ENCODE measurements at places on chromosomes 5 and 9.
A peak's percentile ranks its signal among the peaks of the same experiment; 100 is the strongest.

DNA sequence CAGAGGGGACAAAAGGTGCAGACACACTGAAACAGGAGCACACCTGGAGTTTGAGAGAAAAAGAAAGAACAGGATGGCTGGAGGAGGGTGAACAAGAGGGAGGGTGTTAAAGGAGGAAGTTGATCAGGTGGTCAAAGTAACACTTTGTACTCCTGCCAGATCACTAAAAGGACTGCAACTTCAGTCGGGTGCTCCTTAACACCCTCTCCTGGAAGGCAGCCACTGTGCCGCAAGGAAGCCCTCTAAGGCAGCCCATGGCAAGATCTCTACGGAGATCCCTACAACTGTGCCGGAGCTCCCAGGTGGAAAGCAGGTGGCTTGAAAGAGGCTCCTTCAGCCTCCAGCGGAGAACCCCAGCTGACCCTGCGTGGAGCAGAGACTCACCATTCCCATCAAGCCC, 124.4 kb upstream of the MSX2 start:
- DNase-seq, result no peak

DNA sequence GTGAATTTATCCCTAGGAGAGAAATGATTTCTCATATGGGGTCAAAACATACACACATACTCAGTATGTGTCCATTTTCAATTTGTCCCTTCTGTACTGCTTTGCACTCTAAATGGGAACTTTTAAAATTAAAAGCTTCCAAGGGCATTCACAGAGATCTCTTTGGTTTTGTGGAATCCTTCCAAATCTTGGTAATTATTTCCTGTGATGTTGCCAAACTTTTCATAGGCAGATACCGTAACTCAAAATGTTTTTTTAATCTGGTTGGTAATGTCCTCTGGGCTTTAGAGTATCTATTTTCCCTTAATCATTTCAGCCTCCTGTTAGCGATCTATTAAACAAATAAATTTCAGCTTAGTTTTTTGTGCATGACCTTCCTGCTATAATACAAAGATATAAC, 282.4 kb downstream of the ARHGEF28 start:
- no peak for DNase-seq

- DNase-seq, result peak; percentile 38
These were observed 76.7 kb downstream of the GRAMD2B start for GRCh38 chr5:126499853-126500342.

DNA sequence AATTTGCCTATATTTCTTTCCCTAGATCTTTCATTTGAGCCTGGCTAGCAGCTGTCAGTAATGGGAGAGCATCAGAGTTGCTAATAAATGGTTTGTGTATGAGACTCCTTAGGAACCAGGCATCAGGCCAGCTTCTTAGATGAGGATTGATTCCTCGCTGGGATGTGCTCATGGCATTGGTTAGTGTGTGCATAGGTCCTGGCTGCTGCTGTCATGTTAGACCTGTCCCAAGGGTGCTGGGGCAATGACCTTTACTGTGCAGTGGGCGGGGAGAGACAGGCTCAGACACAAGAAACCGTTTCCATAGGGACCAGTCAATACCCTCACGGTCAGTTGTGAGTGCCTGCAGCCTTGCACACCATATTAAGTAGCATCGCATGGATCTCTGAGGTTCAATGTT, 112.3 kb upstream of the NR3C1 start:
- no peak for DNase-seq

DNA sequence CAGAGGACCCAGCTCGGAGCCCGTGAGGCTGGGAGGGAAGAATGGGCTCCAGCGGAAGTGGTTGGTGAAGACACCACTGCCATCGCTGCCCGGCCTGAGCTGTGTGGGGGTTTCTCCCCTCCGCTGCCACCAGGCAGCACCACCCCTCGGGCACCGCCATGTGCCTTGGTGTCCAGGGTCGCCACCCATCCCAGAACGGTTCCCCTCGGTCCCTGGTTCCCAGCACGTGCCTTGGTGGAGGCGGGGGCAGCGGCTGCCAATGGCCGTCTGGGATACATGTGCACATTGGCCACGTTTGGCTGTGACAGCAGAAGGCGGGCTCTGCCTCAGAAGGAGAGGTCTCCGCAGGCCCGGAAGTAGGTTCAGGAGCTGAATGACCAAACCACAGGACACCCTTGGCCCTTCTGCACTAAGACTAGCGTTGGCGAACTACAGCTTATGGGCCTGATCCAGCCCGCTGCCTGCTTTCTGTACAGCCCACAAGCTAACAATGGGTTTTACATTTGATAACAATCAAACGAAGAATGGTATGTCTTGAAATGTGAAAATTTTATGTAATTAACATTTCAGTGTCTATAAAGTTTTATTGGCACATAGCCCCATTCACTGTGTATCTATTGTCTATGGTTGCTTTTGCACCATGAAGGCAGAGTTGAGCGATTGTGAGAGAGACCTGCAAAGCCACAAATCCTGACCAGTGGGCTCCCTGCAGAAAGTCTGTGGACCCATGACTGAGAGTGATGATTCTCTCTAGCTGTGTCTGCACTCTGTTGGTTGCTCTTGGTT, 91.7 kb upstream of the RAPGEF1 start:
- no peak for DNase-seq

DNA sequence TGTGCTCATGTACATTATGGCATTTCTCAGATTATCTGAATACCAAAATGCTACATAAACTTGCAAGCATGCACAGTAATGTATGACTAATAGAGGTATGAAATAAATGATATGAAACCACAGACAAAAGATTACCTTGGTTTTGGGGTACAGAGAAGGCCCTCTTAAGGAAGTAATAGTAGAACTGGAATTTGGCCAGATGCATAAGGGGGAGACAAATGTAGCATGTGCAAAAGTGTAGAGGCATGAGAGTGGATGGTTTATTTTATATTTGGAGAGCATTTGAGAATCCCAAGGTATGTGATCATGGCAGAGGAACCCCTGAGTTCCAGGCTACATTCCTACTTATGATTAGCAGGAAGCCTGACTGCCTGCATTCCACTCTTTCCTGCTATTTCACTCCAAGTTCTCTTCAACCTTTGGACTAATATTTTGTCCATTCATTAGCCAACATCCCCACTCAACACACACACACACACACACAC, 74.2 kb downstream of the MAMDC2 start:
- no peak for DNase-seq

GRCh38 chr5:41918105-41918504, 7.0 kb upstream of the FBXO4 start:
- DNase-seq, result no peak

- DNase-seq, result no peak
These were observed 113.4 kb downstream of the EHMT1 start for GRCh38 chr9:137731947-137732813.

DNA sequence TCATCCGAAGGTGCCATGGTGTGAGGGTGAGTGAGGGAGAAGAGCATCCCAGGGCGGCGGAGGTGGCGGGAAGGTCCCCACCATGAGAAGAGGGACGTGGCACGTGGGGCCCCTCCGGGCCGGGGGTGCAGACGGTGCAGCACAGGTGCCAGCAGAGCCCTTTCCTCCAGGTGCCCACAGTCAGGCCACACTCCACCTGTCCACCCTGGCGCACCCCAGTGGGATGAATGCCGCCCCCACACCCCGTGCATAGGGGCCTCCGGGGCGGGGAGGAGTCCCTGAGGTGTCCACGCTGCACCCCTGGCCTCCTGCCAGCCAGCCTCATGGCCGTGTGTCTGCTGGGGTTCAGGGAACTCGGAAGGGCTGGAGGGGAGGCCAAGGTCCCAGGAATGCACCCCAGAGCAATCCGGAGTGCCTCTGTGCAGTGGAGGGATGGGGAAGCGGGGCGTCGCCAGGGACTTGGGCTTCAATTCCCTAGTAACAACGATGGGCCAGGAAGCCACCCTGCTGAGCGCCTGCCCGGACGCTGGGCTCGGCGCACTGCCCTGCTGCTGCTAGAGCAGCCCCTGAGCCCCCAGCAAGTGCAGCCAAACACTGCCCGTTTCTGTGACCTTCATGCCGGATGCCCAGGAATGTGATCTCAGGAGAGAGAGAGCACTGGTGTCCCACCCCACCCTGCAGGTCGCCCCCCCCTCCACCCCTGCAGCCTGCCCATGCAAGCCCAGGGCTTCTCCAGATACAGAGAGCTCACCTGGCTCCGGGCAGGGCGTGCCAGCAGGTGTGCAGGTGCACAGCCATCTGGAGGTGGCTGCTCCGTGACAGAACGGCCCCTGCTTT, 8.8 kb upstream of the NACC2 start:
- no peak for DNase-seq

- DNase-seq, result no peak
These were observed 523.5 kb upstream of the ZNF608 start for GRCh38 chr5:125269926-125270325.

- no peak for DNase-seq
These were observed 117.9 kb downstream of the ANXA1 start for GRCh38 chr9:73269430-73270101.

DNA sequence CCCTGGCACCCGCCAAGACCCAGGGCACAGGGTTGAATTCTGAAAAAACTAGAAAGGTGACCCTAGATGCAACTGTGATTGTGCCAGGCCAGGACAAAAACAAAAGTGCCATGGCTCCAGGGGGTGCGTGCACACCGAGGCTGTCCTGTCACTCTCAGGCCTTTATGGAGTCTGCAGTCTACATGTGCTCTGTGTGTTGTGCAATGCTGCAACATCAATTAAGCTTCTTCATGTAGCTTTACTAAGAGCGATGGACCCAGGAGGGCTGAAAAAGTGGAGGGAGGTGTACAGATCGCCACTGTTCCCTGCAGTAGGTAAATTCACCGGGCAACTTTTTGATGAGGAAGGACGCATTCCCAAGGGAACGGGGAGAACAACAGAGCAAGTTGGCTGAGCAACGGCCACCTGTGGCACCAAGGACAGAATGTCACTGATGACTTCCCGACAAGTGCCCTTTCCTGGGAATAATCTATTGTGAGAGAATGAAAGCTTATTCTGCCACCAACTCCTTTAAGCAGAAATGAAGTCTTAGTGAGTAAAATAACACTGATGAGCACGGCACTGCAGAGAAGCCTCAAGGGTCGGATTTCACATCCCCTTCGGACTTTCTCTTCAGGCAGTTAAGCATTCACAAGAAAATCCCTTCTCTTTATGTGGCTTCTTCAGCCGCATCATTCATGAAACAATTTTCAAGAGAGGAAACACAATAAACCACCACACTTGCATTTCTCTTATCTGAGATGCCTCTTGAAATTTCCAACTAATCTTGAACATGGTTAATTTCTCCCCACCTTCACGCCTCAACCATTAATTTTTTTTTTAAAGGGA, 149.6 kb downstream of the DROSHA start:
- no peak for DNase-seq

- no peak for DNase-seq
These were observed 67.5 kb downstream of the ZCCHC7 start for GRCh38 chr9:37187713-37188439.

DNA sequence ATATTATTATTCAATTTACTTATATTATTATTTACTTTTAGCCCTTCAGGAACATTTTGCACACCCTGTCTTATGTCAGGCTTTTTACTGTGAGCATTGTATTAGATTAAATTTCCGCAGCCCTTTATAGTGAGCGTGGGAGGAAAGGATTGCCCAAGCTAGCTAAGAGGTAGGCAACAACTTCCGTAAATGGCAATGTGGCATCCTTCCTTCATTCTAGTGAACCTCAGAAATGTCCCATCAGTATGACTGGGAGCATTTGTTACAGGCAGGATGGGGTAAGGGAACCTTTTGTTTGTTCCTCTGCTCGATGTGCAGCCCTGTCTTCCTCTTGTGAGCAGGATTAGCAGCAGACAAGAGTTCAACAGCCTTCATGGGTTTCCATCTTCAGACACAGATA, 6.2 kb upstream of the CD180 start:
- DNase-seq, result no peak

DNA sequence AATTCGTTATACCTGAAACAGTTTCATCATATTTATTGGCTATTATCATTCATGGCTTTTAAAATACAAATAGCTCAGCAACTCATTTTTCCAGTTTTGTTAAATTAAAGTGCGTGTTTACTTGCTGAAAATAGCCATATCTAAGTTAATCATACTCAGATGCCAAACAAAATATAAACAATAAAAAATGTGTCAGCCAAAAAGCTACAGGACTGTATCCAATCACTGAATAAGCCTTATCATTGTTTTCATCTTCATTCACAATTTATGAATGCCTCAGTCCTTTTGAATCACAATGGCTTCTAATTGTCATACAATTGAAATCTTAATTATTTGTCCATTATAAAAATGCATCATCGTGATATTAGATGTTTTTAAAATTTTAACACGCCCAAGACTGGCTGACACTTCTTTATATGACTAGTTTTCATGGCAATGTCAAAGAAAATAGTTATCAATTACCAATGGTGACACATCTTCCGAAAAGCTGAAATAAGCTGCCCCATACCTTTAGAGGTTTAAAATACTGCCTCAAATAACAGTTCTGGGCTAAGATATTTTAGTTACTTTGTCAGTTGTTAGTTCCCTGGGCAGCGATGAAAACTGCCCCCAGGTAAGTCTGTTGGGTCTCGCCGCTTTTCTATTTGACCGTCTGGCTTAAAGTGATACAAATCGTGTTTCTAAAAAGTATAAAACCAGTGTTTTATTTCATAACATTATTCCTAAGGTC, 1.8 kb downstream of the NFIB start:
- no peak for DNase-seq

- peak; percentile 2 for DNase-seq
These were observed 98.9 kb downstream of the CFAP95 start for GRCh38 chr9:69919461-69920061.
